ENCODE measurements at places on chromosomes 3 and 15.

DNA sequence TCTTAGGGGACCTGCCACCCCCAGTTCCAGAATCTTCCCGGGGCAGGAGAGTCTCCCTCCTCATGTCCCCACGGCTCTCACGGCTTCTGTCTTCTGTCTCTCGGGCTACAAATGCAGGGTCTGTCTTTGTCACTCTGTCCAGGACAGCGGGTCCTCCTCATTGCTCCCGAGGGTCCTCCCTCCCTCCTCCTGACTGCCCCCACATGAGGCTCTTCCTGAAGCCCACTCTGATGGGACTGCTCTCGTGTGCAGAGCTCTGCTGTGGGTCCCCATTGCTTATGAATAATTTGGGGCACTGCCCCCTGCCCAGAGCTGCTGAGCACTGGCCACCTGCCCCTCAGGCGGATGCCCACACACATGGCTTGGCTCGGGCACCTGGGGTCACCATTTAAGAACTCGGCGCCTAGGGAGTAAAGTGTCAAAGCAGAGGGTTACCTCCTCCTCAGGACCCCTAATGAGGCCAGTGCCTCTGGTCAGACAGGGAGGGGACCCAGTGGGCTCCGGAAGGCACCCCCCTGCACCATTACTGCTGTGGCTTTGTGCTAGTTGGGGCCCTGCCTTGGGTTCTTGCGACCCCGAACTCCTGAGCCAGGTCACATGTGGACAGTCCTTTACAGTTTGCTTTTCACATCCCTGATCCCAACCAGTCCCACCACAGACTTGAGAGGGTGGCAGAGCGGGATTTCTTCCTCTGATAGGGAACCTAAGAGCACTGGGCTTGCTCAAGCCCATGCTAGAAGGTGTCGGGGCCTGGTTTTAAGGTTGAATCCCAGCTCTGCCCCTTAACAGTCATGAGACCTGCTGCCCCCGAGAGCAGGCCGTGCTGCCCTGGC is 22.1 kb downstream of the HDAC11 start:
- no peak for DNase-seq

DNA sequence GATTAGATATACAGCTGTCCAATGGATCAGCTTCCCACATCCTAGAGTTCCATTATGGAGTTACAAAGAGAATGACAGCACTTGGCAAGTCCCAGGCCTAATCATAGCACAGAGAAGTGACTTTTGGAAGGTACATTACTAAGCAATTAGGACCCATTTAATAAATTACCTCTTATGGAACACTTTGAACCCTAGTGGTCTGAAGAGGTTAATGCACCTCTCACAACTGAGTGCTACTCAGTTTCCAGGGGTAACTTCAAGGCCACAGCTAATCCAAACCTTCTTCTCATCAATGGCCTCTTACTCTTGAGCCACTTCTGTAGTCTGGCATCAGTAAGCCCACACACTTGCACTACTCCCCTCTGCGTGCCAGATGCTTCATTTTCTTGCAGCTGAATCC is 34.9 kb upstream of the MEIS2 start:
- DNase-seq, result no peak

DNA sequence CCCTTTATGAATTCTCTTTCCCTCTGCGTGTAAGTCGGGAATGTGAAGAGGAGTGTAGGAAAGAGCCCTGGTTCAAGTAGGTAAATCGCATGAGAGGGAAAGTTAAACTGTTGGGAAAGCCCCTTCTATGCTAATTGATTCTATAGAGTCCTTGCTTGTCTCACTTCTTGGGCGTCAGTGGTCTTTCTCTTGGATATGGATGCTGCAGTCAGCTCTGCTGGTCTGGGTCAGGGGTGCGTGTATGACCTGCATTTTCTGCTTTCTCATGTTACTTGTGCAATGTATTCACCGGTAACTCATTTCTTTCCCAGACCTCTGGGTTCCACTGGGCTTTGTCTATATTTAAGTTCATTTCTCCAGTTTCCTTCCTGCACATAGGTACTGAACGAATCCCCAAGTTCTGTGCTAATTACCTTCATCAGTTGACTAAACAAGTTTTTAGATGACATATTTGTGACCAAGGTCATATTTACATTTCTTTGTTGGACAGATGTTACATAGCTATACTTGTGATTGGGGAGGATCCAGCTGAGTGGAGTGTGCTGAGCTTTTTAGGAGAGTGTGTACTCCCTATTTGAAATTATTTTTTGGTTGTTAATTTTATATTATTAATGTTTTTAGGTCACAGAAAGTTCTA is 1.4 kb downstream of the SETD5 start:
- no peak for DNase-seq

DNA sequence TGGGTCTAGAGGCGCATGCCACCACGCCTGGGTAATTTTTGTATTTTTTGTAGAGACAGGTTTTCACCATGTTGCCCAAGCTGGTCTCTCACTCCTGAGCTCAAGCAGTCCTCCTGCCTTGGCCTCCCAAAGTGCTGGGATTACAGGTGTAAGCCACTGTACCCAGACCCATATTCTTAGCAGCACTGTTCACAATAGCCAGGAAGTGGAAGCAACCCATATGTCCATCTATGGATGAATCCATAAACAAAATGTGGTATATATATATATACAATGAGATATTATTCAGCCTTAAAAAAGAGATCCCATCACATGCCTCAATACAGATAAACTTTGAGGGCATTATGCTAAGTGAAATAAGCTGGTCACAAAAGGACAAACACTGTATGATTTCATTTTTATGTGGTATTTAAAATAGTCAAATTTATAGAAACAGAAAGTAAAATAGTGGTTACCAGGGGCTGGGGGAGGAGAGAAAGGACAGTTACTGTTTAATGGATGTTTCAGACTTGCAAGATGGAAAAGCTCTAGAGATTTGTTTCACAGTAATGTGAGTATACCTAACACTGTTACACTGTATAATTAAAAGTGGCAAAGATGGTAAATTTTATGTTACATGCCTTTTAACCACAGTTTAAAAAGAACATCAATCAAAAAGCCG is 35.7 kb upstream of the GRAMD1C start:
- no peak for DNase-seq

- no peak for DNase-seq
Observed at GRCh38 chr3:128073807-128074206, 21.6 kb downstream of the SEC61A1 start.

GRCh38 chr15:70474471-70475406 is 288.6 kb downstream of the UACA start:
- no peak for DNase-seq
